BJ (cell line): ENCODE measurements at places on chromosomes 7 and 10. TPM values are rescaled to one million over a fixed set of nuclear protein-coding genes. Genes with fewer than 3 reads are reported as not detected.

The LRRN3 gene
- 7.2 and 12.7 TPM in 2 replicates for polyA plus RNA-seq

GRCh38 chr7:129793506-129794310 lies 159.1 kb downstream of the UBE2H start:
- no peak for DNase-seq

DNA sequence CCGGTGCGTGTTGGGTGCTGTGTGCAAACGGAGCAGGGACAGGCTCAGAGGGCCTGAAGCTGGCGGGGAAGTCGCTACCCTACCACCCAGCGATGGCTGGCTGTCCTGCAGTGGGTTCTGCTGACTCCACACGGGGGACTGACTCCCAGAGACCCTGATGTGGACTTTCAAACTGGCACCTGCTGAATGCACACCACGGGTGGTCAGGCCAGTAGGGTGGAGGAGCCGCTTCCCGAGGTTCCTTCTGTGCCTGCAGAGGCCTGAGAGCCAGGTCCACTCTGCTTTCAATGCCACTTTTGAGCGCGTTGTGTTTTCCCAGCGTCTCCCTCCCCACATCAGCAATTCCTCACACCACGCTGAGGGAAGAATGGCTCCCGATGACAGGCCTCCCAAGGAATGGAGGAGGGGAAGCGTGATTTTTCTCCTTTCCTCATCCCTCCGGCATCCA lies 135.3 kb downstream of the ADARB2 start:
- DNase-seq: no peak

DNA sequence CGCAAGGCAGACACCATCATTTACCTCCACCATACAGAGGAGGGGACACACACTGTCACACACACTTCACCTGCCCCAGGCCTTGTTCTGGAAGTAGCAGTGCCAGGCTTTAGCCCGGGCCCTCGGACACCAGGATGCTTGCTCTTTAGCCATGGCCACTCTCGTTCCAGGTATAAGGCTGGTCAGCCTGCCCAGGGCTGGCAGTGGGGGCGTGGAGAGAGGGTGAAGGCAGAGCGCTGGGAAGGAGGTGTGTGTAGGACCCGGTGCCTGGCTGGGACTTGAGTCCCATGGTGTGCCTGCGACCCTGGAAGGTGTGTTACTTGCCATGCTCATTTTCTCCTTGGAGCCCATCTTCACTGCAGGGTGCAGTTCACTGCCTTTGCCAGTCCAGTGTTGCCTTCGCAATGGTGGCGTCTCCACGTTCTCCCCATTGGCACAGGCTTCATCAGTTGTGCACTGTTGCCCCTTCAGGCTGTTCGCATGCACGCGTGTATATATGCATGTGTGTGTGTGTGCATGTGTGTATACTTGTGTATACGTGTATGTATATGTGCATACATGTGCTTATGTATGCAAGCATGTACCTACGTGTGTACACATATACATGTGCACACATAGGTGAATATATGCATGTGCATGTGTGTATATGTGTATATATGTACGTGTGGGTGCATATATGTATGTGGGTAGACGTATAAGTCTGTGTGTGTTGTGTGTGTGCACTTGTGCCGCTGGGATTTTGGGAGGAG lies 153.4 kb downstream of the CAMK1D start:
- no peak for DNase-seq

The MMD2 gene
- not detected in 2 replicates for polyA plus RNA-seq

The OPN1SW gene
- polyA plus RNA-seq: not detected in 2 replicates

GRCh38 chr10:10903620-10904019 lies 114.1 kb upstream of the CELF2 start:
- DNase-seq: no peak

DNA sequence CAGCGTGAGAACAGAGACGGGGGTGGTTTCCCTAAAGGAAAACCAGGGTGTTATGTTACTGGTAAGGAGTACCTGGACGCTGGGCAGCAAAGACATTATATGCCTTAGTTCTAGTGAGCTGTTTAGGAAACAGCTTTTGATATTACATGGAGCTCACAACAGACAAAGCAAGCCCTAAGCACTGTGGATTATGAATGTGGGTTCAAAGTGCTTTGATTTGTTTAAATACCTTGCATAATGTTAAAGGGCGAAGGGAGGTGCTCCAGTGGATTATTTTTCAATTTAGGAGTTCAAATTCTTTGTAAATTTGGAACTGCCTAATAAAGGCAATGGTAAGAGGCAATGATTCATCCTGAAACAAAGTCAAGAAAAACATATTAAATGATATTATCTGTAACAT lies 13.8 kb downstream of the WNT16 start:
- DNase-seq: no peak

GRCh38 chr10:72108830-72109635 lies 20.7 kb upstream of the SPOCK2 start:
- no peak for DNase-seq

GRCh38 chr10:72176701-72177100 lies 39.1 kb upstream of the ANAPC16 start:
- no peak for DNase-seq
